ENCODE measurements at places on chromosomes 6 and 20.

DNA sequence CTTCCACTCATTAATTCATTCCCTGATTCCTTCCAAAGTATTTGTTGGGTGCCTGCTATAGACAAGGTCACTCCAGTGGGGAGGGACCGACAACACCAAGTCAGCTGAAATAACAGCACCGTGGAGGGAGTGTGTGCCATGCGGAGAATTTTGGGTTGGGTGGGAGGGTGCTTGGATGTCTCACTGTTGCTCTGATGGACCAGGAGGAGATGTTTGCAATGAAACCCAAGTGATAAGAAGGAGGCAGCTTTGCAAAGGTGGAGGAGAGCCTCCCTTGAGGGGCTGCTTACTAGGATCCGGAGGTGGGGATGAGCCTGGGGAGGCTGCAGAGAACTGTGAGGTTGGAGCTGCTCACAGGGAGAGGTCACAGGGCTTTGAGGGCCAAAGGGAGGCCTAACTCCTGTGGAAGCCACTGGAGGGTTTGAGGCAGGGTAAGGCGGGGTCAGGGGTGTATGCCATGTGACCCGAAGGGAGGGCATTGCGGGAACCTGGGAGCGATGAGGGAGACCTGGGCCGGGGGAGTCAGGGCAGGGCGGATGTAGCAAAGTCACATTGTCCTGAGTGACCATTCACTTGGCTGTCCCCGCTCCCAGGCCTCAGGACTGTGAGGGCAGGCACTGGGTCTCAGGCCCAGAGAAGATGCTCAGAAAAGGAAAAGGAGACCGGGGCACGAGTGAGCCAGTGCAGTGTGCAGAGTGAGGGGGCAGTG, 124.5 kb downstream of the PHACTR3 start:
- no peak for DNase-seq

- DNase-seq = no peak
These were observed 20.0 kb downstream of the PREX1 start for GRCh38 chr20:48807586-48808381.

- DNase-seq = no peak
These were observed 64.8 kb downstream of the HCRTR2 start for GRCh38 chr6:55239099-55239498.

- no peak for DNase-seq
These were observed 21.8 kb upstream of the CLDN20 start for GRCh38 chr6:155241966-155242365.

- no peak for DNase-seq
These were observed 30.2 kb upstream of the RNF8 start for GRCh38 chr6:37323580-37323979.

GRCh38 chr20:39155971-39156370, 193.8 kb downstream of the DHX35 start:
- no peak for DNase-seq

GRCh38 chr6:78953798-78954197, 86.4 kb downstream of the IRAK1BP1 start:
- DNase-seq = no peak

Measured in activated T-helper 2 cell treated with anti-CD3 and anti-CD28 coated beads, Interferon-gamma antibody, Interleukin-2, Interleukin-4, amounts not matched to agents 10 μg/mL and 5 μg/mL and 100 μg/mL, durations not matched to agents 14 hours and 24 hours and 36 hours (primary cell).